Inflammatory macrophage treated with lipopolysaccharide for 1 hour (primary cell): ENCODE measurements at places on chromosomes 13 and 19.

- no peak for DNase-seq
Observed at GRCh38 chr13:22198001-22198400, 527.1 kb downstream of the FGF9 start.

GRCh38 chr19:30053558-30053957 lies 111.5 kb downstream of the URI1 start:
- DNase-seq, result no peak

- DNase-seq, result no peak
Observed at GRCh38 chr13:106405731-106406130, 129.7 kb downstream of the EFNB2 start.

DNA sequence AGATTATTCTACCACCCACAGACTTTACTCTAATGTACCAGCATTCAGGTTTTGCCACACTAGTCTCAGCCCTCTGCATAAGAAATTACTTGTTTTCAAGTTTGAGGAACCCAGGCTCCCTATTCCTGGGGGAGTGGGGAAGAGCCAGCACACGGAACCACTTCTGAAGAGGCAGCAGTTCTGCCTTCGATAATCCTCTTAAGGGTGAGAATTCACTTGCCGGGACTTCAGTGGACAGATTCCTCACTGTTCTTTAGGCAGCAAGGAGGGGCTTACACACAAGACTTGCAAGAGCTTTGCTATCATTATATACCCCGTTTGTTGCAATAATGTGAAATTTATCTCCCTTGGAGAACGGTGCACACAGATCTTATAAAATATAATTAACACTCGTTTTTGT lies 133.1 kb downstream of the ABCC4 start:
- DNase-seq, result no peak

GRCh38 chr13:67227131-67227983 lies 2.8 kb downstream of the PCDH9 start:
- no peak for DNase-seq

- no peak for DNase-seq
Observed at GRCh38 chr19:14686411-14686810, 3.4 kb upstream of the ZNF333 start.

DNA sequence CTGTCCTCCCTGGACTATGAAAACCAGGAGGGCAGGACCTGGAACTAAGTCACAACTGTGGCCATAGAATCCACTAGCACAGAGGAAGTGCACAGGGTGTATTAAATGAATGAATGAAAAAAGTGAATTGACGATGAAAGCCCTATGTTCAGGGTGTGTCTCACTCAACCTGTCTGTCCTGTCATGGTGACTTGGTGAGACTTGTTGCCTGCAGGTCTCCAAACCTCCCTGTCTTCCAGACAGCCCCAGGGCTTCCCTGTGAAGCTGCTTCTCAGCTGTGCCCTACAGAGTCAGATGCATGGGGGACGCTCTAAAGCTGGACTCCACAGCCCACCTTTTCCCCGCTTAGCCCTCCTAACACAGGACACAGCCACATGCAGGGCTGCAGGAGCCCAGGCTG lies 4.8 kb upstream of the IGFL1 start:
- DNase-seq, result no peak

GRCh38 chr19:55641426-55642152 lies 787 bp downstream of the ZNF580 start:
- DNase-seq, result no peak

- DNase-seq, result no peak
Observed at GRCh38 chr13:47665043-47665442, 336.0 kb downstream of the SUCLA2 start.

GRCh38 chr19:12137221-12137940 lies 2.8 kb downstream of the ZNF20 start:
- DNase-seq, result no peak

- no peak for DNase-seq
Observed at GRCh38 chr19:50646074-50646807, 3.0 kb upstream of the C19orf81 start.

- DNase-seq, result no peak
Observed at GRCh38 chr13:40204246-40204645, 462.2 kb downstream of the FOXO1 start.

GRCh38 chr13:43191546-43191945 lies 168.2 kb downstream of the DNAJC15 start:
- no peak for DNase-seq

GRCh38 chr13:113625965-113626721 lies 31.9 kb downstream of the ATP4B start:
- DNase-seq, result no peak

DNA sequence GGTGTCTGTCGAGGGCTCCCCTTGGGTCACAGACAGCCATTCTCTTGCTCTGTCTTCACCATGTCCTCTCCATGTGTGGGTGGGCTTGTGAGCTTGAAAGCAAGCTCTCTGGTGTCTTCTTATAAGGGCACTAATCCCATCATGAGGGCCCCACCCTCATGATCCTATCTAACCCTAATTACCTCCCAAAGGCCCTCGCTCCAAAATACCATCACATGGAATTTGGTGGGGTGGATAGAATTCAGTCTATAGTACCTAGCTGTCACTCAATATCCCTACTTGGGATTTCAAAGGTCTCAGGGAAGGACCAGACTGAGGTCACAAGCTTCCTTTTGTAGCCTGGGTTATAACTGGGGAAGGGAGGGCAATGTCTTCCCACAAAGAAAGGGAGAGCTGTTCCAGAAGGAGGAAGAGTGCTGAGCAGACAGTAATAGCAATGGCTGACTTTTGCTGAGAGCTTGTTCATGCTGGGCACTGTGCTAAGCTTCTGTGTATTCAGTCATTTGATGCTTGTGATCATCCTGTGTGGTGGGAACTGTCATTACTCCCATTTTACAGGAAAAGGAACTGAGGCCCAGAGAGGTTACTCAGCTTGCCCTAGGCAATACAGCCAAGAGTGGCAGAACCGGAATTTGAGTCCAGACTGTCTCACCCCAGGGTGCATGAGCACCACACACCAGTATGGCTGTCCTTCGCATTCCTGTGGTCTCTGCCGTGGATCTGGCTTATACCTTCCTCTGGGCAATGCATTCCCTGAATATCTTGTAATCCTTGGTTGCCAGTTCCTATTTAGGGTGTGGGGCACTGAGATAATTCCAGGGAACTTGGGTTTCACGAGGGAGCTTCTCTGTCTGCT lies 8.2 kb downstream of the FXYD5 start:
- no peak for DNase-seq

DNA sequence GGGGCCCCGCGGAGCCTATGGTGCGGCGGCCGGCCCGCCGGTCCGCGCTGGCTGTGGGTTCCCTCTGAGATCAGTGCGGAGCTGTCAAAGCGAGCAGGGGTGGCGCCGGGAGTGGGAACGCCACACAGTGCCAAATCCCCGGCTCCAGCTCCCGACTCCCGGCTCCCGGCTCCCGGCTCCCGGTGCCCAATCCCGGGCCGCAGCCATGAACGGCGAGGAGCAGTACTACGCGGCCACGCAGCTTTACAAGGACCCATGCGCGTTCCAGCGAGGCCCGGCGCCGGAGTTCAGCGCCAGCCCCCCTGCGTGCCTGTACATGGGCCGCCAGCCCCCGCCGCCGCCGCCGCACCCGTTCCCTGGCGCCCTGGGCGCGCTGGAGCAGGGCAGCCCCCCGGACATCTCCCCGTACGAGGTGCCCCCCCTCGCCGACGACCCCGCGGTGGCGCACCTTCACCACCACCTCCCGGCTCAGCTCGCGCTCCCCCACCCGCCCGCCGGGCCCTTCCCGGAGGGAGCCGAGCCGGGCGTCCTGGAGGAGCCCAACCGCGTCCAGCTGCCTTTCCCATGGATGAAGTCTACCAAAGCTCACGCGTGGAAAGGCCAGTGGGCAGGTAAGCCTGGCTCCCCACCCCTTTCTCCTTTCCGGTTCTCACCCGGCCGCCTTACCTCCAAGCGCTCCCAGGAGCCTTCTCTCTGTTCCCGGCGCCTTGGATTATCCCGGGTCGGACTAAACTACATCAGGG lies at the start of gene PDX1:
Gene PDX1, plus strand, starts transcription at position 67 of the 743 bp plus-strand sequence. Its CDS starts 139 bp downstream, at position 206.
- DNase-seq, result no peak

DNA sequence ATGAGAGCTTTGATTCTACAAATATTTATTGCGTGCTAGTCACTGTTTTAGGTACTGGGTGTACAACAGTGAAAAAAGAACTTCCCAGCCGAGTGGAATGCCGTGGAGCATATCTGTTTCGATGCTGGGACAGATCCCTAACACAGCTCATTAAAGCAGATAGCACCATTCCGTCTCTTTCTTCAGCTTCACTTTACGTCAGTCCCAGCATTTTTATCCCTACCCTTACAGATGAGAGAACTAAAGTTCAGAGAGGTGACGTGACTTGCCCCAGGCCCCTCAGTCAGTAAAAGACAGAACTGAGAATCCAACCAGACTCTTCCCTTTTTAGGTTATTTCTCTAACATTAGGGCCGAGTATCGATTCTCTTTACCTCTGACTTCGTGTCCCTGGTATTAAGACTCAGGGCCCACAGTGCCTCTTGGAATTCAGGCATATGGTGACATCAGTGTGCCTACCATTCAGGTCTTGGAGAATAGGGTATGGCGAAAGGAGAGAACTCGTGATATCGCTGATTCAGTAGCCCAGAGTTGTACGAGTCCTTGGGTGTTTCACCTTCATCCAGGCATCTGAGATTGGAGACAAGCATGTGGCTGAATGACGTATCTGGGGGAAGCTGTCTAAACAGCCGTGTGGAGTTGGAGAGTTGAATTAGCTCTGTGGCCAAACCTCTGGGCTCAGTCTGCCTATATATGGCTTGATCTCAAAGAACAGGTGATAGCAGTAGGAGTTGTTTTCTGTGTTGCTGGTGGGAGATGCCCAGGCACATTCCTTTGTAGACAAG lies 27.1 kb downstream of the ACTN4 start:
- no peak for DNase-seq

- DNase-seq, result no peak
Observed at GRCh38 chr19:31511696-31512095, 162.5 kb upstream of the TSHZ3 start.

DNA sequence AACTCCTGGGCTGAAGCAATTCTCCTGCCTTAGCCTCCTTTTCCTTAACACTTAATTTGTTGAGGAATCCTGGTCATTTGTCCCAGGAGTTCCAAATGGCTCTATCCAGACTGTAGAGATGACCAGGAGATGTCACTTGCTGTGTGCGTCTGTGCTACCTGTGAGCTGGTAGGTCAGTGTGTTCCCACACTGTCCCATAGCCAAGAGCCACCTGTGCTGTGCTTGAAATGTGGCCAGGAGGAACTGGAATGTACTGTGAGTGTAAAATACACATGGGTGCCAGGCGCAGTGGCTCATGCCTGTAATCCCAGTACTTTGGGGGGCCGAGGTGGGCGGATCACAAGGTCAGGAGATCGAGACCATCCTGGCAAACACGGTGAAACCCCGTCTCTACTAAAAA lies 29.4 kb upstream of the KDM4B start:
- no peak for DNase-seq

DNA sequence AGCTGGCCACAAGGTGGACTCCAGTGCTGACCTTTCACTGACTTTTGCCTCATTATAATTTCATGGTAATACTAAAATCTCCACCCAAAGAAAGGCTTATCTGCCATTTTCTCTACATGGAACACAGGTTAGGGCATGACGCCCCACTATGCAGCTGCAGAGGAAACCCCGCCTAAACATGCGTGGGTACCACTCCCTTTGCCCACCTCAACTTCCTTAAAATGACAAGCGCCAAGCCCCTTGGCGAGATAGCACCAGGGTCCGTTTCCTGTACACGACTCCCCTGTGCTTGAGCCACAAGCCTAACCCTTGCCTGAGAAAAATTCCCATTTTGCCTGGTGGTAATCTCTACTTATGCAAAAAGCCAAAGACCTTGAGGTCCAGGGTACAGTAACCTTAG lies 36.0 kb upstream of the PABPC3 start:
- DNase-seq, result no peak

- DNase-seq, result no peak
Observed at GRCh38 chr19:38333245-38333644, 2.4 kb upstream of the CATSPERG start.
